ENCODE measurements at places on chromosomes 13 and 19.
A peak's percentile ranks its signal among the peaks of the same experiment; 100 is the strongest.

DNA sequence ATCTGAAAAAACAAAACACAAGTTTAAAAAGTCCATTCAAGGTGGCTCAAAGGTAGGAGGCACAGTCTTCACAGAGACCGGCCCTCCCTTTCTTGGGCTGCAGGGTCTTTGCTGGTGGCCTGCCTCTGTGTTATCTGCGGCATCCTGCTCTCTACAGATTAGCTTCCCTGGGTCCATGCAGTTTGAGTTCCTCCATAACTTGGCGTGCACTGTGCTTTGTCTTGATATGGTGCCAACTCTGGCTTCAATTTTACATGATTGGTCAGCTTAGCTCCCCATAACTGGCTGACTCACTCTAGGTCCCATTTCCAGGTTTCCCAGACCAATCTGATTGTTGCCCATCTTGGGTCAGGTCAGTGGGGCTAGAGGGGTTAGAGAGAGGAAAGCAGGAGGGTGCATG lies 41.8 kb downstream of the TPT1 start:
- no peak for DNase-seq

- DNase-seq = no peak
Observed at GRCh38 chr13:18951412-18951811, 230.2 kb downstream of the TUBA3C start.

- DNase-seq = no peak
Observed at GRCh38 chr13:40149611-40150274, 494.3 kb downstream of the COG6 start.

GRCh38 chr19:50287331-50287730 lies 41.8 kb downstream of the KCNC3 start:
- no peak for DNase-seq

GRCh38 chr19:11375143-11375948 lies 880 bp downstream of the SWSAP1 start:
- DNase-seq = peak; percentile 44

DNA sequence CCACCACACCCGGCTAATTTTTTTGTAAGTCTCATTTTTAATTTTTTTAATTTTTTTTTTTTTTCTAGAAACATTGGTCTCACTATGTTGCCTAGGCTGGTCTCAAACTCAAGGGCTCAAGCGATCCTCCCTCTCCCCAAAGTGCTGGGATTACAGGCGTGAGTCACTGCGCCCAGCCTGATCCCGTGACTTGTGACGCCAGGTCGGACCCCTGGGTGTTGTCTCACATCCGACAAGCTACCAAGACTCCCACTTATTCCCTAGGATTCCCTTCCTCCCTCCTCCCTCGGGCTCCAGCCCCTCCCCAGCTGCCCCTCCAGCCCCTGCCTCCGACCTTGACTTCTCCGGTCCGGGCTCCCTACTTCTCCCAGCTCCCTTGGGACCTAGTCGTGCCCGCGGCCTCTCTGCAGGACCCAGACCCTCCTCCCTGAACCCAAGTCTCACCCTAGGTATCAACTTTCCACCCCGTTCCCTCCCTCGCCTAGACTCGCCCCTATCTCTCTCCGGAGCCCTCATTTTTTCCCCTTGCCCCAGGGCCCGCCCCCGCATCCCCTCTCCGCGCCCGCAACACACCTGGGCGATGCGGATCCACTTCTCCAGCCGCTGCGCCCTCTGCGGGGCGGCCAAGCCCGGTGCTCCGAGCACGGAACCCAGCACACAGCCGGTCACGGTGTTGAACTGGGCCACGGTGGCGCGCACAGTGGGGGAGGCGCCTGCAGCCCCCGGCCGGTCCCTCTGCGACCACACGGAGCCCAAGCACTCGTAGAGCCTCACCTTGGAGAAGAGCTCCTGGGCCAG lies 13.1 kb downstream of the RGL3 start:
- no peak for DNase-seq

DNA sequence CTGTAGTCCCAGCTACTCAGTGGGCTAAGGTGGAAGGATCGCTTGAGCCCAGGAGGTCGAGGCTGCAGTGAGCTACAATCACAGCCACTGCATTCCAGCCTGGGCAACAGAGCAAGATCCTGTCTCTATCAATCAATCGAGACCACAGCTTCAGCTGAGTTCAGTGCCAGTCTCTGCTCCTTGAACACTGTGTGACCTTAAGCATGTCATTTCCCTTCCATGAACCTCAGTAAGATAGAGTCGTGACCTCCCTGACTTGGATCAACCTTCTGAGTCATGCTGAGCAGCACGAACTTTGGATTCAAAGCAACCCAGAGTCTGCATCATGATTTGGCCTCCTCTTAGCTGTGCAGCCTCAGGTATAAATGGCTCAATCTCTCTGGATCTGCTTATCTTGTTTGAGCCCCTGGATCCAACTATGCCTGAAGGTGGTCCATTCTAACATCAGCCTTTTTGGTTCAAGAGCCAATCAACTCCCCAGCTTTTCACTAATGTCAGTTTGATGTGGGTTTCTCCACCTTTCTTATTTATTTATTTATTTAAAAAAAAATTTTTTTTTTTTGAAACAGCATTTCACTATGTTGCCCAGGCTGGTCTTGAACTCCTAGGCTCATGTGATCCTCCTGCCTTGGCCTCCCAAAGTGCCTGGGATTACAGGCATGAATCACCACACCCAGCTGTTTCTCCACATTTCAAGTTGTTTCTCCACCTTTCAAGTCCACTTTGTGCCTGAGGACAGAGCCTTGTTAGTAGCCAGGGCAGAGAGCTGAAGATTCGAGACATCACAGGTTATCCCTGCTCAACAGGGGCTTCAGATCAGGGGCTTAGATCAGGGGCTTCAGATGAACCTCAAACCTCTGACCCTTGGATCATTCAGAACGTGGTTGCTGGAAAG lies 26.4 kb downstream of the PTPRS start:
- DNase-seq = no peak

- no peak for DNase-seq
Observed at GRCh38 chr19:9848762-9849161, 13.6 kb downstream of the PIN1 start.

DNA sequence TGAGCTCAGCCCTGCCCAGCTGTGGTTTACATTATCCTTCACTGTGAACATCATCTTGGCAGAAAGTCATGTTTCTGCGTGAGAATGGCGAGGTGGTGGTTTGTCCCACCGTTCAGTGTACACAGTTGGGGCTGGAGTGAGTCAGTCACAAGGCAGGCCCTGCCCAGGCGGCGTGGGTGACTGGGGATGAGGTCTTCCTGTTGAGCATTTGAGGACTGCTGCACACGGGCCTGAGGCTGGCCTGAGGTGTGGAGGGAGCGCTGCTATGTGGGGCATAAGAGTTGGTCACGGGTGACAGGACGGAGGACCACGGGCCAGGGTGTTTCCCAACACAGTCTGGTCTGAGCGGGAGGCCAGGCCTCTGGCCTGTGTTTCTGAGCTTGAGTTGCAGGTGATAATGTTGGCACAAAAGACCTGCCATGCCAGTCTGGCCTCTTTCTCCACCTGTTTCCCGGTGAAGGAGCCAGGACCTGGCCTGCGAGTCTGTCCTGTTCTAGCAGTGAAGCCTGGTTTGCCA lies 13.4 kb upstream of the C19orf33 start:
- no peak for DNase-seq

DNA sequence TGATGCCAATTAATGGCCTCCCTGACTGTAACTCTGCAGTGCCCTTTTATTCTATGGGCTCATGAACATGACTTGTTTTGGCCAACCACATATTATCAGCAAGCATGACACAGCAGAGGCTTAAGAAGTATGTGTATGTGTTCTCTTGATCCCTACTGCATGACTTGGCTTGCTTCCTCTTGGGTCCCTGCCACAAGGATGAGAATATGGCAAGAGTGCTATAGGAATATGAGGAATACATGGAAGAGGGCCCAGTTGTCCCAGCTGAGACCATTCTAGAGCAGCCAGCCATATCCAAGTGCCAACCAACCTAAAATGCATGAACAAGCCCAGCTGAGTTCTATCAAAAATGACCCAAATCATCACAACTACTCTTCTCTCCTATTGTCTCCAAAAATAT lies 576.7 kb upstream of the PCDH9 start:
- DNase-seq = no peak

GRCh38 chr13:30774214-30774730 lies 38.9 kb downstream of the ALOX5AP start:
- no peak for DNase-seq
